ENCODE measurements at places on chromosomes 3 and 15. TPM values are rescaled to one million over a fixed set of nuclear protein-coding genes. Genes with fewer than 3 reads are reported as not detected.

The AGBL1 gene
- total RNA-seq = not detected

The GOLGA8J gene
- total RNA-seq = 0.36 TPM

The ITGA11 gene
- 0.03 TPM for total RNA-seq

The SEMA3B gene
- 1.0 TPM for total RNA-seq

The ANKUB1 gene
- not detected for total RNA-seq

The RARB gene
- total RNA-seq = not detected

The TTLL13 gene
- total RNA-seq = 1.0 TPM

The SLC28A1 gene
- total RNA-seq = not detected

The PARP15 gene
- 61.9 TPM for total RNA-seq

Data from naive thymus-derived CD8-positive, alpha-beta T cell (primary cell).